Muscle of back (tissue), 13 donors: ENCODE measurements at places on chromosomes 13 and 19. TPM values are rescaled to one million over a fixed set of nuclear protein-coding genes. Genes with fewer than 3 reads are reported as not detected.

EDNRB gene
- polyA plus RNA-seq: 12.3 TPM

ZNF850 gene
- 1.6 TPM for polyA plus RNA-seq

RFPL4A gene
- polyA plus RNA-seq: not detected

- no peak for DNase-seq
These were observed 44.6 kb downstream of the DLEU7 start for GRCh38 chr13:50798923-50799322.

DNA sequence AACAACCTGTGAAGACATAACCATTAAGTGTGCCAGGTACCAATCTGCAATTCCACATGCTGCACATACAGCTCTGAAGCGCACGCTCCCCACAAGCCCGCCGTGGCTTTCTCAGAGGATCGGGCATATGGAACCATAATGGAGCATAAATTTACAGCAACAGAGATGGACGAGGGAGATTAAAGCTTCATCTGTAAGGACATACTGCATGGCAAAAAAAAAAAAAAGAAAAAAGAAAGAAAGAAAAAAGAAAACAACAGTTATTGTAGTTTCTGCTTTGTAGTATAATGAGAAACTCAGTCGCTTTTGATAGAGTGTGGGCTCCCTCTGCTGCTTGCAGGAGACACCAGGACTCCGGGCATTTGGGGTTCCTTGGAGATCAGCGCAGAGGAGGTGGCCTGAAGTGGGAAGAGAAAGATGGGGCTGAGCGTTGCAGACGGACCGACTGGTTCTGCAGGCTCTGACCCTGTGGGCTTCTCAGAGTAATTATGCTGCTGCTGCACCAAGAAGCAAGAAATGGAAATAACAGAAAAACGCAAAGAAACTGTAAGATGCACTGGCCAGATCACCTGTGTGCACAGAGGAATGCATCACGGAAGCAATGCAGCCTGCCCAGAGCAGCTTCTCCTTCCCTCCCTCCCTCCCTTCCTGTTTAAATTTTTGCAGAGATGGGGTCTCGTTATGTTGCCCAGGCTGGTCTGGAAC, 10.8 kb upstream of the PDCD5 start:
- peak; percentile 46 for DNase-seq

DNA sequence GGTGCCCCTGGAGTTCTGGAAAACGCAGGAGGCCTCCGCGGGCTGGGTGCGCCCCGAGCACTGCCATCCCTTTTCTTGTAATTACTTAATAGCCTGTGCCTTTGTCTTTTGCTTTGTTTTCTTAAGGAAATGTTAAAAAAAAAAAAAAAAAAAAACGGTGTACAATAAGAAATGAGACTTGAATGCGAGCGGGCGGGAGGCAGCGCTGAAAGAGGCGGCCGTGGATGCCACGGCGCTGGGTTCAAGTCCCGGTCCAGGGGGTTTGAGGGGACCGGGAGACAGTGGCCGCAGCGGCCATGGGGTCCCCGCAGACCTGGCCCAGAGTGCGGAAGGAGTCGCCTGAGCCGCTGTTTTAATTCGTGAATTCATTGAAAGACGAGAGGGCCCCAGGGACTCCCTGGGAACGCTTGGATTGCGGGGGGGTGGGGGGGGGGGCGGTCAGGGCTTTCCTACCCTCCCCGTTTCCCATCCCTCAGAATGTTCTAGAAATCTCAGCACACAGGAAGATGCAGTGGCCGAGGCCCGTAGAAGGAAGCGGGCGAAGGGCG, 349.2 kb upstream of the ARGLU1 start:
- DNase-seq: peak; percentile 54

DNA sequence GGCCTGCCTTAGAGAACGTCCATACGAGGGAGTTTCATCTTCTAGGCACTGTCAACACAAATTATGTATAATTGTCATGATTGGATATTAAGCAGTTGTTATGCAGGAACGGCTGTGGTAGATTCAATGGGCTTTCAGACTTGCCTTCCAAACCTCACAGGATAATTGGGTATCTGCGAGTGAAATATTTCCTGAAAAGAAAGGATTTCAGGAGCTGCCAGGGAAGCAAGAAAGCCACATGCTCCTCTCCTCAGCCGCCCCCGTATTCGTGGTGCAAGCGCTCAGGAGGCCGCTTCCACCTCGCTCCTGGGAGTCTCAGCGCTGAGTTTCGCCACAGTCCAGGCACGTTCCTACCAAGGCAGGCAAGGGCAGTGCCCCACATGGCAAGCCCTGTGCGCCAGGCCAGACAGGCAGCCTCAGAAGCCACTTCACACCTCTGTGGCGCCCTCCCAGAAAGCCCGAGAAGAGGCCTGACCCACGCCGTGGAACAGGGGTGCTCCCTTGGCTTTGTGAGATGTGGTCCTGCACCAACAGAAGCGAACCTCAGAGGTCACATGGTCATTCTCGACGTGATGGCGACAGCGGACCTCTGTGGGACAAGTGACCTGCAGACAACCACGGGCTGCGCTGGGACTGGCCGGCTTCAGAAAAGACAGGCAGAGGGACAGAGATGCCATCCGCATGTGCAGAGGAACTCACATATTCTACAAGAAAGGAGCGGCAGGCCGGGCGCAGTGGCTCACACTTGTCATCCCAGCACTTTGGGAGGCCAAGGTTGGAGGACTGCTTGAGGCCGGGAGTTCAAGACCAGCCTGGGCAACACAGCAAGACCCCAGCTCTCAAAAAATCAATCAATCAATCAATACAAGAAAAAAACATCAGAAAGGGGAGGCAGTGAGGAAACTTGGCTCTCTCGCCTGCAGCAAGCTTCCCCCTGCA, 41.4 kb downstream of the CEBPG start:
- no peak for DNase-seq

DNA sequence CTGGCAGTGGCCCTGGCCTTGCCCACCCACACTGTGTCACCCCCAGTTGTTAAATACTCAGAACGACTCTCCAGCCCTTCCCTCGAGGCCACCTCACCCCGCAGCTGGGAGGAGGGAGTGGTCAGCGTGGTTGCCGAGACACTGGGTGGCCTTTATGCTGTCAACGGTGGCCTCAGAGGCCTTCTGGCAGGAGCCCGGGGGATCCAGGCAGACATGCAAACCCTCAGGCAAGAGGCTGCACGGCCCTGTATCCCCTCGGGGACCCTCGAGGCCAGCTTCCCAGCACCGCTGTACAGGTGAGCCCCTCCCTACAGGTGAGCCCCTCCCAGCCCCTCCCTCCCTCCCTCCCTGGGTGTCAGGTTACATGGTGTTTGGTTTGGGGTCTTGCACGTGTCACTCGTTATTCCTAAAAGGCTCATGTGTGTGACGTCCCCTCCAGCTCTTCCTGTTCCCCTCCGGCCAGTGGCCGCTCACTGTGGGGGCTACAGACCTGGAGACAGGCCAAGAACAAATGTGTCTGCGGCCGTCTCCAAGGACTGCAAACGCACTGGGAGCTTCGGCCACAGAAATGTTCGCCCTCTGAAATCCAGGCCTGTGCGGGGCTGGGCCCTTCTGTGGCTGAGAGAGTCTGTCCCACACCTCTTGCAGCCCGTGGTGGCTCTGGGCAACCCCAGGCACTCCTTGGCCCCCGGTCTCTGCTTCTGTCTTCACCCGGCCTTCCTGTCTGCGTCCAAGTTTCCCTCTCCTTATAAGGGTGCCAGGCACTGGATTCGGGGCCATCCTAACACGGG, at the start of gene TEKTIP1:
TSS of gene TEKTIP1 (plus strand) at position 210 of the 791 bp plus-strand sequence. CDS start at position 214, 4 bp downstream.
- no peak for DNase-seq

DNA sequence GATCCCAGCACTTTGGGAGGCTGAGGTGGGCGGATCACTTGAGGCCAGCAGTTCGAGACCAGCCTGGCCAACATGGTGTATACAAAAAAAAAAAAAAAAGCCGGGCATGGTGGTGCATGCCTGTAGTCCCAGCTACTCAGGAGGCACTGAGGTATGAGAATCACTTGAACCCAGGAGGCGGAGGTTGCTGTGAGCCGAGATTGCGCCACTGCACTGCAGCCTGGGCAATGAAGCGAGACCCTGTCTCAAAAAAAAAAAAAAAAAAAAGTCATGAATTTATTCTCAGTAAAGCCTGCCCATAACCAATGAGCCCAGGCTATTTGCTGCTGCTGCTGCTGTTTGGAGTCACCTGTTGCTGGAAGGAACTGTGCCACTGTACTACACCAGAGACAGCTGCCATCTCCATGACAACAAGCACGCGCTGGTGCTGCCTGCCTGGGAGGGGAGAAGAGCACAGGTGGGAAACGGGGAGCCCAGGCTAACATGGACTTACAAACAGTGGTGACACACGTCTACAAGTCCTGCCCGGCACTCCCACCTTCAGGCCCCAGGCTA, 11.3 kb downstream of the ZFR2 start:
- peak; percentile 5 for DNase-seq
